ENCODE measurements at places on chromosomes 7 and 10. TPM values are rescaled to one million over a fixed set of nuclear protein-coding genes. Genes with fewer than 3 reads are reported as not detected.

The ACADSB gene
- total RNA-seq, result 19.8 TPM

- no peak for DNase-seq
Observed at GRCh38 chr7:95899919-95900513, 127.7 kb downstream of the DYNC1I1 start.

DNA sequence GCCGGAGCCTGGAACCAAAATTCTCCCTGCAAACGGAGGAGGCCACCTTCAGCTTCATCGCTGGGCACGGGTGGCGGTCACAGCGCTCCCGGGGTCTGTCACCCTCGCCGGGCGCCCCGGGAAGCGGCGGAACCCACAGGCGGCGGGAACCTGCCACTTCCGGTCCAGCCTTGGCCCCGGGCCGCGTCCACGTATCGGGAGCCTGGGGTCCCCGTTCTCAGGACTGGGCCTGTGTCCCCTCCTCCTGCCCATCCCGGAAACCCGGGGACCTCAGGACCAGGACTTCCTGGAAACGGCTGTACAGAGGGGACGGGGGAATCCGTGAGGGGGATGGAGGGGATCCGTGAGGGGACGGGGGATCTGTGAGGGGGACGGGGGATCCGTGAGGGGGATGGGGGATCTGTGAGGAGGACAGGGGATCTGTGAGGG lies 25.4 kb downstream of the PDGFA start:
- DNase-seq, result no peak

- no peak for DNase-seq
Observed at GRCh38 chr10:6729861-6730344, 149.8 kb upstream of the PRKCQ start.

- DNase-seq, result no peak
Observed at GRCh38 chr7:15863951-15864625, 177.6 kb upstream of the MEOX2 start.
